ENCODE measurements at places on chromosomes 5 and 9. TPM values are rescaled to one million over a fixed set of nuclear protein-coding genes. Genes with fewer than 3 reads are reported as not detected.

The VCAN gene
- 25.4 TPM for total RNA-seq

GRCh38 chr9:75487856-75488718 lies 399.8 kb downstream of the OSTF1 start:
- DNase-seq, result no peak

DNA sequence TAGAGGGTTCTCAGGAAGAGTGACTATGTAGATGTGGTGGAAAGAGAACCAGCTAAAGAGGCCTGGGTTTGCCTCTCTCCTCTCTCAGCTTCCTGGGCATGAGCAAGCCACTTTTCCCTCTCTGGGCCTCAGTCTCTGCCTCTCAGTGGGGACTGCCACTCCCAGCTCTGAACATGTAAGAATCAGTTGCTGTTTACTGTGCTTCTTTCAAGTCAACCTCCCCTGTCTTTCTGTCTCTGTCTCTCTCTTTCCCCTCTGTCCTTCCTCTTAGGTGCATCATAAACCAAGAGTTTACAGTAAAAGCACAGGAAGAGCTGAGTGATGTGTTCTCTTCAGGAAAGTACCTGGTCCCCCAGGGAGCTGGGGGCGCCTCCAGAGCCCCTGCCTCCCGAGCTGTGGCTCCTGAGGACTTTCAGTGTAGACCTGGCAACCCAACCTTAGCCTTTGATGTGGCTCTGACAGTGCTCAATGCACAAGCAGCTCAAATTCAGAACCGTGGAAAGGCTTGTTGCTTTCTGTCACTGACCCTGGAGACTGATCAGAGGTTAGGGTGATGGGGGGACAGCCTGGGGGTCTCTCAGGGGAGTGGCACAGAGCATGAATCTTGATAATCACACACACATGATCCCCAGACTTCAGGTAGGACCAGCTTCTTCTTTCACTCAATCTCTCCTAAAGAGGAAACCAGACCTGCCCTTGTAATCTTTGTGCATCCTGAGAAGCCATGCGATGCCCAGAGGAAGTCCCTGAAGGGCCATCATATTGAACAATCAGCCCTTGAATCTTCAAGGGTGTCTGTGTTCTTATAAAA lies 59.4 kb upstream of the TNFSF8 start:
- DNase-seq, result no peak

The PALM2AKAP2 gene
- not detected for total RNA-seq

GRCh38 chr5:57889558-57889957 lies 406.9 kb upstream of the ACTBL2 start:
- peak; percentile 40 for DNase-seq

DNA sequence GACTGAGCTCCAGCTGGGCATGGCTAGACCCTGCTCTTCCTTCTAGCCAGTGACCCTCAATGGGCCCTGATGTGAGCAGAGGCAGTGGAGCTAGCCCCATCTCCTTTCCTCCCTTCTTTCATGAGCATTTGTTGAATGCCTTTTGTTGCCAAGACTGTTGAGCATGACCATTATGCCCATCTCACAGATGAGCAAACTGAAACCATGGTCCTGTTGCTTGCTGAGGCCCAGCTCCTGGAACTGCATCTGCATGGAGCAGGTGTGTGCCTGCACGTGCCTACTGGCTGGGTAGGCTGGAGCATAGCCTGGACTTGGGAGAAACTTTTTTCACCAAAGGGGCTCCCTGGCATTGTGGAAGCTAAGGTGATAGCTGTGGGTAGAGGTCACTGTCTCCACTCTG lies 3.0 kb upstream of the WNK2 start:
- no peak for DNase-seq

The GPRIN1 gene
- total RNA-seq, result 11.5 TPM

The TAF11L8 gene
- total RNA-seq, result not detected

GRCh38 chr9:35096035-35096849 lies at the start of gene PIGO:
Gene PIGO (minus strand): TSS chr9:35096591. CDS start chr9:35095565, 1,026 bp downstream.
- DNase-seq, result peak; percentile 88

- peak; percentile 78 for DNase-seq
Observed at GRCh38 chr9:133403766-133404453, 13.9 kb downstream of the REXO4 start.

The DEPDC1B gene
- 63.1 TPM for total RNA-seq

- no peak for DNase-seq
Observed at GRCh38 chr9:133657120-133657661, 21.0 kb downstream of the DBH start.

GRCh38 chr5:14896131-14896530 lies 24.6 kb upstream of the ANKH start:
- DNase-seq, result no peak

DNA sequence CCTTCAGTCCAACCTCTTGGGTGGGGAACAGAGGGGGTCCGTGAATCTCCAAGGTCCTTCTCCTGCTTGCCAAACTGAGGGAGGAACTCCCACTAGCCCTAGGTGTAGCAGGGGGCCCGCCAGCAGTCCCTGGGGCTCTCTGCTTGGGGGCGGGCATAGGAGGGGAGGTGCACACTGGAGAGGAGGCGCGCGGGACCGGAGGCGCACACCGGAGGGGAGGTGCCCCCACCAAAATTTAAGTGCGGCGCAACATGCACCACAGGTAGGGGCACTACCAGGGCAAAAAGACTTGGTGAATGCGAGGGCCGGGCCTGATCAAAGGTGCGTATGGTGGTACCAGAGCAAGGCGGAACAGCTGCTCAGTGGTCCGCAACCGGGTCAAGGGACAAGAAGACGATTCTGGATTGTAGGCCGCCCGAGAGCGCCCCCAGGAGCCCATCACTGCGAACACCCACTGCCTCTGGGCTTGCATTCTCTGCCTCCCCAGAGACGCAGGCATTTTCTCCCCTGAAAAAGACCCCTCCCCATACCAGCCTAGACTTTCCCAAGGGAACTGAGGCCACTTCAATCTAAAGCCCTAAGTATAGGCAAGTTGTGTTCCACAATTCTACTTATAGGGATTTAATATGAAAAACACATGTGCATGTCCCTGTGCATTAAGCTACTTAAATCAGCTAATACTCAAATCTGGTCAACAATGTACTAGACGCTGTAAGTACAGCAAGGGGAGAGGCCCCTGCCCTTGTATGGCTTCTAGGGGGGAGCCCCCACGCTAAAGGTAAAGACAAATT lies 50.6 kb downstream of the TGFBI start:
- DNase-seq, result no peak

The NEURL1B gene
- total RNA-seq, result 2.8 TPM

- no peak for DNase-seq
Observed at GRCh38 chr5:33816791-33817190, 75.0 kb downstream of the ADAMTS12 start.

The MEGF10 gene
- total RNA-seq, result 0.71 TPM

DNA sequence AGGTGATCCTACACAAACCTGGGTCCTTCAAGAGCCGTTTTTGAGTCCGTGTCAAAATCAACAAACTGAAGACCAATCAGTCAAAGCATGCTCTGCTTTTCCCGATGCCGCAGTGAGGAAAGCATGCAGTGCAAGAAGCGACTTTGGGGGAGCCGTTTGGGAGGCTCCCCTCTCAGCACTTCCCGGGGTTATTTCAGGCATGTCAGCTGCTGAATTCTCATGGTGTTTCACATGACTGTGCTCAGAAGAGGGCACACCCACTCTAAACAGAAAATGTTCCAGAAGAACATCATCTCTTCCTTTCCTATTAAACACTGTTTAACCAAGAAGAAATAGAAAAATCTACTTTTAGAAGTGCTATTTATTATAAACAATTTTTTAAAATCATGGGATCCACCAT lies 125.5 kb downstream of the EPB41L4A start:
- no peak for DNase-seq

DNA sequence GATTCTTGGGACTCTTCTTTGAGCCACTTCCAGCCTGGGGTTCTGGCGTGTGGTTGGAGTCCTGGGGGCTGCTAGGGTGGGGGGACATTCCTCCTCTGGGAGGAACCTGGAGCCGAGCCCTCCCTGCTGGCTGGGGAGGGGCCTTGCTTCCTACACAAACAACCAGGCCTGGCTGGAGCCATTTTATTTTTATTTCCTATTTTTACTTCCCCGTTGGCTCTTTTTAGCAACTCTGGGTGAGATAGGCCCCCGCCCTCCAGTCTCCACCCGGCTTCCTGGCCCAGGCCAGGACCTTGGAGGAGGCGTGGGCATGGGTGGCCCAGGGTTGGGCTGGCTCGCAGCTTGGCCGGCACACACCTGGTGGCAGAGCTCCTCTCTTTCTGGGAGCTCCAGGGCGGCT lies 15.1 kb downstream of the RXRA start:
- no peak for DNase-seq

The ARHGAP26 gene
- total RNA-seq, result 112 TPM

The TSSK1B gene
- total RNA-seq, result not detected

GRCh38 chr5:36215910-36216309 lies 25.8 kb downstream of the NADK2 start:
- DNase-seq, result no peak

- DNase-seq, result no peak
Observed at GRCh38 chr5:82295144-82295543, 17.0 kb upstream of the RPS23 start.

DNA sequence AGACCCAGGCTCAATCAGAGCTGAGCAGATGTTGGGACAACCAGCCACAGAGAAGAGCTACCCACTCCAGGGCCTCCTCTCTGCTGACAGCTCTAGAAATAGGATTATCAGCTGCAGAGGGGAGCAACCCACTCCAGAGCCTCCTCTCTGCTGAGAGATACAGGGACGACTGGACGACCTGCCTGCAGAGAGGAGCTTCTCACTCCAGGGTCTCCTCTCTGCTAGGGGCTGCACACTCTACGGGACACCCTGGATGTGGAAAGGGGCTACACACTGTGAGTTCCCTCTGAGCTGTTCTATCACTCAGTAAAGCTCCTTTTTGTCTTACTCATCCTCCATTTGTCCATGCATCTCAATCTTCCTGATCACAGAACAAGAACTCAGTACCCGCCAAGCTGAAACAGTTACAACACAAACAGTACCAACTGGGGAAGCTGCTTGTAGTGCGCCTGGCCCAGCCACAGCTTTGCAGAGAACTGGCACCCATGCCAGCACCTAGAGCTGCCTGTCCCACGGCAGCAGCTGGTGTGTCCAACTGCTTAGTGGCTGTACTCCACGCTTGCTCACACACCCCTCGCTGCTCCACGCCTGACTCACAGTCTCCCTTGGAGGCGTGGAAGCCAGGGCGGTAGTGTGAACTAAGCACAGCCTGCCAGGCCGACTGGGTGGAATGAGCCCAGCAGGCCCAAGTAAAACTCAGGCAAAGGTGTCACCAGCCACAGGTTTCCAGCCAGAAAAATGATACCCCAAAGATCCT lies 56.8 kb downstream of the PRELID2 start:
- no peak for DNase-seq

DNA sequence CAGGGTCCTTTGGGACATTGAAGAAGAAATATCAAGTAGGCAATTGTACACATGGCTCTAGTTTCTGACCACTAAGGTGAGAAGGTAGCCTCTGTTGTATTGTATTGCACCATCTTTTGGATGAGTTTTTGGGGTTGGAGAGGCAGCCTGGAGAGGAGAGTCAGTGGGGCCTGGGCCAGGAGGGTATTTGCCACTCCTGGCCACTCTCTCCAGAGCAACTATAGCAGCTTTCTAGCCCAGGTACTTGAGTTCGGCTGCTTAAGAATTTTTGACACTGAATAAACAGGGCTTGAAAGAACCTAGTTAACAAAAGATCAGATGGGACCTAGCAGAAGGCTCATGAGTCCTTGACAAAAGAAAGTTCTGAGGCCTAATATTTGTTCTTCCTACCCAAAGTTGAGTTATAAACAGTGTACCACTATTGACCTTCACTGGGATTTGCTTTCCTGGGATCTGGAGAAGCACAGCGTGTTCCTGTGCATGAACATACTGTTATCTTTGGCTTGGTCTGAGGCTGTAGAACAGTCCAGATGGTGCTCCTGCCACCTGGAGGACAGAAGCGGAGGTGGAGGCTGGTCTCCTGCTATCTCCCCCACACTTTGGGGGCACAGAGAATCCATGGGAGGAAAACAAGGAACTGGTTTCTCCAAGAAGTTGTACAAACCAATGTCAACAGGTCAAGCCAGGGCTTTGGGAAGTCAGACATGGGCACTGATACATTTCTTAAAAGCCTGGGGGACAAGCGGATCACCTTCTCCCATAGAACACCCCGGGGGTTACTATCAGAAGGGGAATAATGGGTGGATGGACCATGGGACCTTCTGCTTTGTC lies 110.4 kb upstream of the LIFR start:
- DNase-seq, result peak; percentile 52

GRCh38 chr5:122849771-122850170 lies 4.4 kb downstream of the SNX24 start:
- peak; percentile 66 for DNase-seq

The KDM4C gene
- total RNA-seq, result 20.2 TPM

DNA sequence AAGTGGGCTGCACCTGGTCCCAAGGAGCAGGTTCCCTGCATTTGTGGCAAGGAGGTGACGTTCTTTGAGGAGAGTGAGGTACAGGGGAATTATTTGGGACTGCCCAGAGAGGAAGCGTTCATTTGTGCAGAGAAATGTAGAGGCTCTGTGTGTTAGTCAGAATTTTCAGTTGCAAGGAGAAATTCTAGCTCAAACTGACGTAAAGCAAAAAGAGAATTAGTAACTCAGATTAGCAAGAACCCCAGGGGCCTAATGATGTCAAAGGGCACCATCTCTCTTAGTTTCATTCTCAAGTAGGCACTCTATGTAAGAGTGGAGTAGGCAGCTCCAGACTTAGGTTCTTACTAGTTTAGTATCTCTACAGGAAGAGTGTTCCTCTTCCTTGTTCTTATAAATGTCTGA lies 2.4 kb upstream of the TXN start:
- DNase-seq, result no peak

DNA sequence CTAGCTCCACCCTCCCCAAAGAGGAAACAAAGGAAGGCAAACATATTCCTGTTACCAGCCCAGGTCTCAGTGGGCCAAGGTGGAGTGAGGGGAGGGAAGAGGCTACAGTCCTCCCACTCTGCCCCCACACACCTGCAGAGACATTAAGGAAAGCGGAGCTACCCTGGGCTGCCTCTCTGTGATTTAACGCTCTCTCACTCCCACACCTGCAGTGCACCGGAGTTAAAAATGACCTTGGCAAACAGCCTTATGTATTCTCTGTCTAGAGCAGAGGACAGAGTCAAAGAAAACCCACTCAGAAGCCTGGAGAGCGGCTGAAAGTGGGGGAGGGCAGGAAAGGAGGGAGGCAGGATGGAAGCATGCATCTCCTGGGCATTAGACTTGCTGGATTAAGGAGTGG lies 32.7 kb downstream of the KCNIP1 start:
- no peak for DNase-seq

The C5orf58 gene
- not detected for total RNA-seq

DNA sequence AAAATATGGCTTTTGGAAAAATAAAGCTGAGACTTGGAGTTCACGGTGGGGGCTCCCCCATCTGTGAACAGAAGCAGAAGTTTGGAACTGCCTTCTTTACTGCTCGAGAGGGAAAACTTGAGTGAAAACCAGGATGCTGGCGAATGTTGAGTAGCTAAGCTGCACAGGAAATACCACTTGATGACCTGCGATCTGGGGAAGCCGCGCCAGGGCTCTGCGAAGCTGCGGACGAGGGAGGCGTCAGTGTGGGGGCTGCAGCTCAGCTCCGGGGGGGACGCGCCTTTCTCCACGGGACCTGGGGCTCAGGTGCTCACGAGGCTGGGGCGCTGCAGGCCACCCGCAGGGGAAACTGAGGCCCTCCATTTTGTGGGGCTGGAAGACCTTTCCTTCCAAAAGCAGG lies 62.3 kb downstream of the TENT4A start:
- DNase-seq, result no peak

Data from Calu3 (cell line).